A172 (cell line): ENCODE measurements at places on chromosomes 2 and 18. TPM values are rescaled to one million over a fixed set of nuclear protein-coding genes. Genes with fewer than 3 reads are reported as not detected.

DNA sequence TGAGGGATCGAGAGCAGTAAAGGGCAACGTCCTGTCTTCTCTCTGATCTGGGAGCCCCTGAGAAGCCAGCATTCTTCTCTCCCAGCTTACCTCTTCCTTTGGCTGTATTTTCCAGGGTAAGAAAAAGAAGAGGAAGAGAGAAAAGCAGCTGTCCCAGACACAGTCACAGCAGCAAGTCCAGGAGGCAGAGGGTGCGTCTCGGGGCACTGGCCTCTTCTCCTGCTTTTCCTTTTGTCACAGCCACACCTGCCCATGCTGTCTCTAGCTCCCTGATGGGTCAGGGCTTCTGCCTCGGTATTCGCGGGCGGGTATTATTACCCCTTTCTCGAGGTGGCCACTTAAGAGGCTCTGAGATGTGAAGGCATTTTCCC, 20.3 kb downstream of the TGOLN2 start:
- DNase-seq, result no peak

DNA sequence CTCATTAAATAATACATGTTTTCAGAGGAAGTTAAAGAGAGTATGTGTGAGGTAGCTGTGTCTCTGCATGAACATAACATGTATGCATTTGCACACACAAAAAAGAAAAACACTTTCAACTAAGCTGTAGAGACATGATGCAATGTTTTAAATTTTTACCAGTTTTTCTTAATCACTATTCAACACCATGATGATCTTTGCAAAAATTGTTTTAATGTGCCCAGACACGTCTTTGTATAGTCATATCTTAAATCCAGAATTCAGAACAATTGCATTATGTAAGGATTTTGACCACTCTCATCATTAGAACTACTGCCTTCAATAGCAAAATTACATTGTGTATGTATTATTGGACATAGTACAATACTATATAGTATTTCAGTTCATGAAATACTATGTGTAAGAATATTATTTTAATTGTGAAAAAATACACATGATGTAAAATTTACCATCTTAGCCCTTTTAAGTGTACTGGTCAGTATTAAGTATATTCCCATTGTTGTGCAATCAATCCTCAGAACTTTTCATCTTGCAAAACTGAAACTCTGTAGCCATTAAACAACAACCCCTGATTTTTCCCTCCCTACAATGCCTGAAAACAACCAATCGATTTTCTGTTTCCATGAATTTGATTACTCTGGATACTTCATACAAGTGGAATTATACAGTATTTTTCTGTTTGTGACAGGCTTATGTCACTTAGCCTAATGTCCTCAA, 104.5 kb upstream of the ACVR2A start:
- DNase-seq, result no peak

GRCh38 chr18:28015671-28016070, 161.3 kb downstream of the CDH2 start:
- no peak for DNase-seq

GRCh38 chr18:39208190-39208589, 1642.6 kb upstream of the CELF4 start:
- DNase-seq, result no peak

GRCh38 chr2:80086831-80087230, 217.7 kb downstream of the LRRTM1 start:
- peak; percentile 39 for DNase-seq

GRCh38 chr2:242065426-242065825, 195.9 kb downstream of the RTP5 start:
- DNase-seq, result no peak

DNA sequence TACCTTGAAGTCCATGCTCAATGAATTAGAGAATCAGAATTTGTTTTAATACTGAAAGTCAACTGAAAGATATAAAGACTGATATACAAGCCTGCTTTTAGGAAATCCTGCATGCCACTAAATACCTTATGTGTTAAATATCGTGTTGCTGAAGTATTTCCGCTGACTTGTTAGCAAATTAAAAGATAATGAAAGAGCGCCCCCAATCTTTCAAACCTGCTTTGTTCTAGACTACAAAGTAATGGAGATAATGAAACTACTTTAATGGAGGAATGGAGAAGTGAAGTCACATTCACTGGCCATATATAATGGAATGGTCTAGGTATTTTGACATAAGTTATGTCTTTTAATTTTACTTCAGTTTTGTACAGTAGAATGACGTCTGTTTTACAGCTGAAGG, 95.7 kb downstream of the ASXL3 start:
- no peak for DNase-seq

DNA sequence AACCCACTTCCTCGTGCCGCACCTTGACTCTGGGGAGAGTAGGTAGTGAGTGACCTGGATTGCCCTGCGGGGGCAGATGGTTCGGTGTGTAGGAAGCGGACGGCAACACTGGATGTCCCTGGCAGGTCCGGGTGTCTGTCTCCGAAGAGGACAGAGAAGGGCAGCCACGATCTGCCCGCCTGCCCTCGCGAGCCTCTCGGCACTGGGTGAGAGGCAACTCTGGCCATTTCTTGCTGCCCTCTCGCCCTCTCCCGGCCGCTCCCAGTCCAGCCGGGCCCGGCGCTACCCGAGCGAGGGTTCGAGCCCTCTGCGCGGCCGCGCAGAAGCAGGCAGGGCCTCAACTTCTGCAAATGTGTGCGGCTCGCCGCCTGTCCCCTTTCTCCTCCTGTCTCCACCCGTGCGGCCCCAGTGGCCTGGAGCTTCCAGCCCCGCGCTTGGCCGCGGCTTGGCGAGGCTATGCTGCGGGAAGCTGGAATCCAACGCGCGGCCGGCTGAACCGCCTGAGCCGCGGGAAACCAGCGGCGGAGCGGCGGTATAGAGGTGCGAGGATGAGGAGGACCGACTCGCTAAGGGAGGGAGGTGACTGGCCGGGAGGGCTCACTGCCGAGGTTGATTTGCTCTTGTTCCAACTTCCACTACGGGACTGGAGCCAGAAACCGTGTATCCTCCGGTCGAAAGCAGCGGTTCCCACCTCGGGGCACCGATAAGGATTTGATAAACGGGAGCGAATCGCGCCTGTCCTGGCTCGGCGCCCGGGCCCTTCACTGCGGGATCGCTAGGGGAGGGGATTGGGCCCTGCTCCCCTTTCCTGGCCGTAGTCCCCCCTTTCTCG, 1.5 kb downstream of the EPAS1 start:
- DNase-seq, result no peak

GRCh38 chr2:37780387-37780676, 108.9 kb upstream of the CDC42EP3 start:
- no peak for DNase-seq

- DNase-seq, result no peak
These were observed 1947.6 kb upstream of the CELF4 start for GRCh38 chr18:39513186-39513585.

- DNase-seq, result no peak
These were observed 70.6 kb downstream of the CTAGE1 start for GRCh38 chr18:22346953-22347605.

DNA sequence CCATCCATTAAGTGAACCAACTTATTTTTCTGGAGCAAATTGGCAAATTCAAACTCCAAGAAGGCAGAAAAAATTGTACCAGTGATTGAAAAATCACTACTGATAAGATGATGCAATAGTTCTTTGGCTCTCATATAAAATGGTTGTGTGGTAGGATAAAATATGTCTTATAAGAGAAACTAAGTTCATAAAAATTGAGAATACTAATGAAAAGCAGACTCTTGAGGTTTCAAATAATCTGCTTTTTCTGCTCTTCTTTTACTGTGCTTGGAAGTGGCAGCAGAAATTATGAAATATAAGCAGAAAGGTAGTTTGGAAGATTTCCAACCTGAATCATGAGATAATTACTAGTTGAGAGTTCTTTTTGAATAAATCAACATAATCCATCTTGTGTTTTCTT, 61.9 kb downstream of the PPP1R1C start:
- no peak for DNase-seq

DNA sequence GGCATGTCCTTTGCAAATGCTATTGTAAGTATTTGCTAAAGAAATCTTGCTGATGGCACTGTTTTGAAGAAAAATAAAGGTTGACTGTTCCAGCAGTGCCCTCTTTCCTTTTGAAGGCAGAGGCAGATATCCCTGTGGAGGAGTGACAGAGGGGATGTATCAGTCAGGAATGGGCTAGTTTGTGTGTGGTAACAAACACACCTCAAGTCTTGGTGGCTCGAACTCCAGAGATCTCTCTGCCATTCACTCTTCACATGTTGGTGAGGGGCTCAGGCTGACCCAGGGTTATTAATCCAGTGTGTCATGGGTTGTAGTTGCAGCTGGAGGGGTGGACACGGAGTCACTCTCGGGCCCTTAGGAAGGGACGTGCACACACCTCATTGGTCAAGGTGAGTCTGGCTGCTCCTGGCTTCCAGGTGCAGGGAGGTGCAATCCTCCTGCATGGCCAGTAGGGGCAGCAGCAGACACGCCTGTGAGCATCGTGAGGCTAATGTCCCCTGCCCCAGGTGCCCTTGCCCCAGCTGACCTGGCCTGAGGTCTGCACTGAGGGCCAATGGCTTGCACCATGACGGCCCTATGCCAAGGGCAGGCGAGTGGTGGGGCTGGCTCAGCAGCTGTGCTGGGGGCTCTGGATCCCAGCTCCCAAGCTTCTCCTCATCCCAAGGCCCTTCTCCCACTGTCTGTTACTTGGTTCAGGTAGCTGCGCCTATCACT, 146.5 kb downstream of the ASB1 start:
- no peak for DNase-seq

DNA sequence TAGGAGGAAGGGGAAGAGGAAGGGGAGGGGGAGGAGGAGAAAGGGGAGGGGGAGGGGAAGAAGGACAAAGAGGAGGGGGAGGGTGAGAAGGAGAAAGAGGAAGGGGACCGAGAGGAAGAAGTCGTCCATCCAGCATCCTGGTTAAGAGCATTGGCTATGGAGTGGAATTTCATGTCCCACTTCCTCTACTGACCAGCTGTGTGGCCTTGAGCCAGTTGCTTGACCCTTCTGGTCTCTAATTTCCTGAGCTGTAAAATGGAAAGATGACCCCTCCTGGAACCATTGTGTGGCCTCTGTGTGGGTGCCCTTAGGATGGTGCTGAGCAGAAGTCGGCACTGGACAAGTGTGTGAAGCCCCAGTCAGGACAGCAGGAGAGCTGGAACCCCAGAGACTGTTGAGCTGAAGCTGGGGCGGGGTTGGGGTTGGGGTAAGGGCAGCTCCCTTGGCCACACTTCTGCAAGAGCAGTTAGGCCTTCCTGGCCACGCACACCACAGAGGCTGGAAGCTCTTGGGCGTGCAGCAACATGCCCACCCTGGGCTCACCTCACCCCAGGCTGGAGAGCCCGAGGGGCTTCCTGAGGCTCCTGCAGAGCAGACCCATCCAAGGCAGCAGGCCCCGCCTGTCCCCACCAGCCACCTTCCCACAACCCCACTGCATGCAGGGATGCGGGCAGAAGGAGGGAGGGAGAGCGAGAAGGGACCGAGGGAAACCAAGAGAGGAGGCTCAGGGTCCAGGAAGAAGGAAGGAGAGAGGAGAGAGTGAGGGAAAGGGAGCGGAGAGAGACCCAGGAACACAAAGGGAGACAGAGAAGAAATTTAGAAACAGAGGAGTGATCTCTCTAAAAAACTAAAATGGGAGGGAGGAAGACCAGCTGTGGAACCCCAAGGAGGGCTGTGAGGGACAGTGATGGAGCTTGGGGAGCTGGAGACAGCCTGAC, 16.2 kb downstream of the ADRA2B start:
- DNase-seq, result no peak

GRCh38 chr2:147487978-147488289, 356.9 kb upstream of the ACVR2A start:
- DNase-seq, result no peak

GRCh38 chr2:170013802-170014551, 164.0 kb upstream of the MYO3B start:
- DNase-seq, result no peak

DNA sequence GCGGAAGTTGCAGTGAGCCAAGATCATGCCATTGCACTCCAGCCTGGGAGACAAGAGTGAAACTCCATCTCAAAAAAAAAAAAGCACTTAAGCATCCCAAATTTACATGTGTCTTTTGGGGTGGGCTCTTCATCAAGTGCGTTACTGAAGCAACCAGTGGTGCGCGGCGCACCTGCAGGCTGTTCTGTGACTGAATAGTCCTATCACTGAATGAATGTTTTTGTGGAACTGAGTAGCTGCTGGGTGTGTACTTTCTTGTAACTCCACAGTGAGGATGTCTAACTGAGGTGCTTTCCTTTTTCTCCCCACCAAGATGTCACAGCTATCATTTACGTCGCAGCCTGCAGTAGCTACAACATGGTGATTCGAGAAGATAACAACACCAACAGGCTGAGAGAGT, 17.0 kb downstream of the CHMP1B start:
- DNase-seq, result no peak

DNA sequence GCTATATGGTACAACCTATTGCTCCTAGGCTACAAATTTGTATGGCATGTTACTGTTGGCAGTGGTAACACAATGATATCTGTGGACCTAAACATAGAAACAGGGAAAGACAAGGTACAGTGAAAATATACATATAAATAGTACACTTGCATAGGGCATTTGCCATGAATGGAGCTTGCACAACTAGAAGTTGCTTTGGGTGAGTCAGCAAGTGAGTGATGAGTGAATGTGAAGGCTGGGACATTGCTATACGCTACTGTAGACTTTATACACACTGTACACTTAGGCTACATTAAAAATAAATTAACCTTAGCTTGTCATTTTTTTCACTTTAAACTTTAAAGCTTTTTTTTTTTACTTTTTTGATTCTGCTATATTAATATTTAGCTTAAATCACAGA, 500.0 kb upstream of the SETBP1 start:
- DNase-seq, result no peak

DNA sequence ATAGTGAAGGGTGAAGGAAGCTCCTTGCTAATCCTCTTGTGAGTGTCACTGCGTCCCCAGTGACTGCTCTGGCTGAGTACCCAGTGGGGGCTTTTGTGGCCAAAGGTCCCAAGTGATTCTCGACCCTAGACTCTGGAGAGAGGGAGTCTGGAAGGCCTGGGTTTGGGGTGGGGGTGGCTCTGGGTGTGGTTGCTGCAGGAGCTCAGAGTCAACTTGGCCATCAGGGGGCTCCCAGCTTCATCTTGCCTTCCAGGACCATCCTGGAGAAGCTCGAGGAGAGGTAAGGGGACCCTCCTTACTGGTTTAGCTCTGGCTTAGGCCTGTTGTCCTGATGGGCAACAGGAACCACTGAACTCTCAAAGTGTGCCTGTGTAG, 592 bp downstream of the PSD4 start:
- no peak for DNase-seq

GRCh38 chr2:54106631-54107454, 8.6 kb upstream of the ACYP2 start:
- DNase-seq, result peak; percentile 71

DNA sequence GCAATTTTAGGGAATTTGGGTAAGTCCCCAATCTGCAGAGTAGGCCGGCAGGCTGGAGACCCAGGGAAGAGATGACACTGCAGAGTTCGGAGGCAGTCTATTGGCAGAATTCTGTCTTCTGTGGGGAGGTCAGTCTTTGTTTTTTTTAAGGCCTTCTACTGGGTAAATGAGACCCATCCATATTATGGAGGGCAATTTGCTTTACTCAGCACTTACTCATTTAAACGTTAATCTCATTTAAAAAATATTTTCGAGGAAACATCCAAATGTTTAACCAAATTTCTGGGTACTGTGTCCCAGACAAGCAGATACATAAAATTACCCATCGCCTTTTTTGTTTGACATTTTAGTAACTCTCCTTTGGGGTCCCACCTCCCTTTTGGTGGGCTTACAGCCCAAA, 139.5 kb downstream of the IRS1 start:
- DNase-seq, result no peak

GRCh38 chr2:53315149-53315548, 452.5 kb upstream of the CHAC2 start:
- no peak for DNase-seq

RPRD1A gene
- 80.6 and 83.3 TPM in 2 replicates for total RNA-seq

ZAP70 gene
- not detected in 2 replicates for total RNA-seq

EIPR1 gene
- 118 and 143 TPM in 2 replicates for total RNA-seq

CCDC121 gene
- 1.6 and 6.5 TPM in 2 replicates for total RNA-seq

HOXD13 gene
- 4.2 and 5.2 TPM in 2 replicates for total RNA-seq

GEN1 gene
- total RNA-seq, result 24.7 and 31.2 TPM in 2 replicates
